ENCODE measurements at places on chromosomes 2 and 18.

DNA sequence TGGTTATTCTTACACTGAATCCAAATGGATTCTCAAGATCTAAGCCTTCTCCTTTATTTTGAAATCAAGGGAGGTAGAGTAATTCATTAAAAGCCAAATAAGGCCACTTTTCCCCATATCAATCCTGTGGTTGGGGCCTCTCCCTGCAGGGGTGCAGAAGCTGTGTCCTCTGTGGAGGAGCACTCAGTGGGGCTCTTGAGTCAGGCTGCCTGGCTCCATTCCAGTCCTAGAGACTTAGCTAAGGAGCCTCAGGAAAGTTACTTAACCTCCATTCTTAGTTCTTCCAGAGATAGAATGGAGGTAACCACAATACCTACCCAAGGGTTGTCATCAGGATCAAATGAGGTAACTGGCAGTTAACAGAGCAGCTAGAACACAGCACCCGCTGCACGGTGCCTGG is 564.3 kb downstream of the CMPK2 start:
- DNase-seq: no peak

DNA sequence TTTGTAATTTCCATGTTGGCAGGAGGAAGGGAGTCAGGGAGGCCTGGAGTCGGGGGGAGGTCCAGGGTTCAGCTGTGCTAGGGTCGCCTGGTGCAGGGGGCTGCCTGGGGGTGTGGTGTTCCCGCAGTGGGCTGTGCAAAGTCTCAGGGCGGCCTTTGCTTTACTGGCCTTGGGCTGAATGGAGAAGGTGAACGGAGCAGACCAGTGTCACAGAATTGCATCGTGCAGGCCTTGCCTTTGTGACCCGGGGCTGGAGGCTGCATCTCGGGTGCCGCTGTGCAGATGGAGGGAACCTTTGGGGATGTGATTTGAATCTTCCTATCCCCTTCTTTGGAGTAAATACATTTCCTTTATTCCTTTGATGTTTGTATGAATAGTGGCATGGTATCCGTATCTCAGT is 8.8 kb downstream of the SNTG2 start:
- no peak for DNase-seq

DNA sequence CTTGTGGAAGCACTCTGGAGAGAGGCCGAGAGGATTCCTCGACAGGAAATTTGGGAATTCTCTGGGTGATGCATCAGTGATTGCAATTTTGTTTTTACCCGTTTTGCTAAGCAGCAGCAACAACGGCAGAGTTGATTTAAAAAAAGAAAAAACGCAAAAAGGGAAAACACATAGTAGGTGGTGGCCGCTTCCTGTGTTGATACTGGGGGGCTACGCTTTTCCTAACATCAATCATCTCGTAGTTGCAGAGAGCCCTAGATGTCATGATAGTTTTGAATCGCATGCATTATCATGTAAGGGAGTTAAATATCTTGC is 271 bp upstream of the RBM43 start:
- DNase-seq: no peak

DNA sequence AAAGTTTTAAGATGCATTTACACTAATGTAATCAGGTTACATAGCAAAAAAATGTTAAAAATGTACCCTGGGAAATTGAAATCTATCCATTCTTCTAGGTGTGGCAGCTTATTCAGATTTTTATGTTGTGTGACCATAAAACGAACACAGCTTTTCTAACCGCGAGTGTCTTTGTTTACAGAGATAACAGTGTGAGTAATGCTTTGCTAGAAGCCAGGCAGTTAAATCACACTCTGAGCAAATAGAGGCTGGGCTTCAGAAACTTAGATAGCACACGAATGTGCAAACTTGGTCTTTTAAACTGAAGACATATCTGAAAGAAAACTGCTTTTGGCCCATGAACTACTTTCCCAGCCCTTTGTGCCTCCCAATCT is 116.1 kb downstream of the SPTBN1 start:
- no peak for DNase-seq

DNA sequence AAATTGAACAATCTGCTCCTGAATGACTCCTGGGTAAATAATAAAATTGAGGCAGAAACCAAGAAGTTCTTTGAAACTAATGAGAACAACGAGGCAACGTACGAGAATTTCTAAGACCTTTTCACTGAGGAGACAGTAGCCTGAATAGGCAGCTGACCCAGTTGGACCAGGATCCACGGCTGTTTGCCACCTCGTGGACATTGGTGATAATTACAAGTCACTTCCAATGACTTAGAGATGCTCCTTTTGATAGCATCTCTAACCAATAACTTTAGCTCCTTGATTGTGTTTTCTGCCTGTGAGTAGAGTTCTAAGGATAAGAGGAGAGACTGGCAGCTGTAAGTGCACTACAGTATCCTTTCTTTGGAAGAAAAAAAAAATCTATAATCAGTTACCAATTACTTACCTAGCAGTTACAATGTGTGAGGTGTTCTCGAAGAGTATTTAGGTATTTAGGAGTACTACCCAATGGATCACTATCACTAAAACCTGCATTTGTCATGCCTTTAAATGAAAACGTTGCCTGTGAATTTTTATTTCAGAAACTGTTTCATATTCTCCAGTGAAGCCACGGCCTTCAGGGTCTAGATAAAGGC is 31.3 kb upstream of the CNTNAP5 start:
- DNase-seq: no peak

- no peak for DNase-seq
These were observed 6.0 kb upstream of the SLC35F6 start for GRCh38 chr2:26757873-26758789.

GRCh38 chr18:22465859-22466457 is 48.2 kb upstream of the CTAGE1 start:
- no peak for DNase-seq

- DNase-seq: no peak
These were observed 40.8 kb upstream of the CFAP36 start for GRCh38 chr2:55478610-55479304.

DNA sequence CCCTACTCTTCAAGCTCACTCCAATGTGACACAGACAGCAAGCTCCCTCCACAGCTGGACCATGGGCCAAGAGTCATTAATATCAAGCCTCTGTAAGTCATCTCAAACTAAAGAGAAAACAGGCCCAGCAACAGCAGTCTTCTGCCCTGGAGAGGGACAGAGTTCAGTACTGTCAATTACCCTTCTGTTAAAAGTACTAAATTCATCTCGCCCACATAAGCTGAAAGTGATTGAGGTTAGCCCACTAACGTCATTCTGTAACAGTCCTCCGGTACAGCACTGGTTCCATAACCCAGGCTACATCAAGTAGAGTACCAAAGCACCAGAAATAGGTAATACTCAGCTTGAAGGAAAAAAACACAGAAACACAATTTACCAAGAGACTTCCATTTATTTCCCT is 25.9 kb downstream of the THADA start:
- no peak for DNase-seq

- DNase-seq: no peak
These were observed 50.3 kb downstream of the NCK2 start for GRCh38 chr2:105794926-105795574.

GRCh38 chr2:149224543-149224942 is 105.8 kb upstream of the LYPD6 start:
- DNase-seq: no peak

GRCh38 chr2:179263446-179264367 is 925 bp downstream of the SESTD1 start:
- DNase-seq: peak; percentile 46

GRCh38 chr18:35623255-35623654 is 41.7 kb downstream of the GALNT1 start:
- no peak for DNase-seq

- no peak for DNase-seq
These were observed 205.9 kb downstream of the PTGR3 start for GRCh38 chr18:75003039-75003438.

GRCh38 chr2:200592406-200593075 is 6.7 kb downstream of the AOX1 start:
- no peak for DNase-seq

DNA sequence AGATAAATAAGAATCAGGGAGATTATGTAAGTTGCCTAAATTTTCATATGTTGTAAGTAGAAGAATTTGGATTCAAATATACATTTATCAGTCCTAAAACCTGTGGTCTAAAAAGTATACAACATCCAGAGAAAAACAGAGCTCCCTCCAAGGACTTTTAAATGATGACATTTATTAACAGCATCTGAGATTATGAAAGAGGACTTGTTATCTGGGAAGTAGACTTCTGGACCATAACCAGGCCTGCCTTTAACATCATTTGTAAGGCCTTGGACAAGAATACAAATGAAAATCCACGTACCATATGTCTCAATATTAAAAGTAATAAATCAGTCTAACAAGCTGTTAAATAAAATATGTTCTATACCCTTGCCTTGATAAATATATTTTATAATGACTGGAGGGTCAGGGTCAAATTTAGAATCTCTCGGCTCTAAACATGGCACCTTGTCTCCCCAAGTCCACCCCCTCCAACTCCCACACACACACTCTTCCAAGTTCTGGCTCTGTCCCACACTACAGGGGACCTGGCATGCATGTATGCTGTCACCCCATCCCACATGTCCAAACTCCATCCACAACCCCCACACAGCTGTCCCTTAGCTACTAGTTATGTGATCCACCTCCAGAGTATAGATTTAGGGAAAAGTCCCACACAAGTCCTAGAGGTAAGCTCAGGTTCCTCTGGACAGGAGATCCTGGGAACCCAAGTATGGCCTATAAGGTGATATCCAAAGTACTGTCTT is 382.6 kb downstream of the CDH2 start:
- DNase-seq: peak; percentile 7

DNA sequence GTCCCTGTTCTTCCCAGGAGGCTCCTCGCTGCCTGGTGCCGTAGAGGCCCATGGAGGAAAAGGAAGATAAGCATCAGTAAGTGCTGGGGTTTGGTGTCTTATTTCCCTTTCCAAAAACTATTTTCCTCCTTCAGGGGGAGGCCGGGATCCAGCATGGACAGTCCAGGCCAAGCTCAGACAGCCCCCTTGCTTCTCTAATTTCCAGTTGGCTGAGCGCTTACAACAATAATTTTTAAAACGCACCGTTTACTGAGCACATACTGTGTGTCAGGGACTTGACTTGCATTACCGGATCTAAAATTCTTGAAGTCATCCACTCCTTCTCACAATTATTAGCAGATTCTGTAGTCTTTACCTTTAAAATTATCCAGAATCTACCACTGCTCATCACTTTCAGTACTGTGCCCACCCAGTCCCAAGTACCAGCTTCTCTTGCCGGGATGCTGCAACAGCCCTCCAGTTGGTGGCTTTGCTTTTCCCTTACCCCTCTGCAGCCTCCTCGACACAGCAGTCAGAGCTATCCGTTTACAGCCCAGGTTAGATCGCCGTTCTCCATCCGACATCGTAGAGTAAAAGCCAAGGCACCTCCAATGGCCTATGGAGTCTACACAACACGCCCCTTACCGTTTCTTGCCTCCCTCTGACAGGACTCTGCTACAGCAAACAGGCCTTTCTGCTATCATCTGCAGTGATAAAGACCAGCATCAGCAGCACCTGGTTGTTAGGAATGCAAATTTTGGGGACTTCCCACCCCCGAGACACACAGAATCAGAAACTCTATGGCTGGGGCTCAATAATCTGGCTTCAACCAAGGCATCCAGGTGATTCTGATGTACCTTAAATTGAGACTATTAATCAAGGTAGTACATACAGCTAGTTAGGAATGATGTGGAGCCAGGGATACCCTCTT is 75.2 kb upstream of the TSPYL6 start:
- no peak for DNase-seq

GRCh38 chr2:200226451-200227426 is 79.8 kb upstream of the SPATS2L start:
- DNase-seq: no peak

- no peak for DNase-seq
These were observed 1432.0 kb downstream of the DPP10 start for GRCh38 chr2:115874427-115874826.

- DNase-seq: no peak
These were observed 61.7 kb downstream of the STRADB start for GRCh38 chr2:201513271-201513670.

DNA sequence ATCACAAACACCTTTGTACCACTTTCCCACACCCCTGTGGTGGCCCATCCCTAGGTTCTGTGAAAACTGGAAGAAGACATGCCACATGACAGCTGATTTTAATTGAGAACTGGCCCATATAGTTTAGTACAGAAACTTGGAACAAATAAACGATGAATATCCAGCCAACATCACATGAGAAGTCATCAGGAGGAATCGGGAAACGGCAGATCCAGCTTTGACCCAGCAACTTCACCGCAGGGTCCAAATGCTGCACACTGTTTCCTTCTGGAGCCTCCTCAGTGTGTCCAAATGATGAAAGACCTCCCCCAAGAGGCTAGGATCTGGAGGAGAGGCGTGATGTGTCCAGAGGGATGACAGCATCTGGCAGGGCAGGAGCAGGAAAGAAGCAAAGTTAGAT is 75.5 kb downstream of the COPS8 start:
- DNase-seq: no peak

DNA sequence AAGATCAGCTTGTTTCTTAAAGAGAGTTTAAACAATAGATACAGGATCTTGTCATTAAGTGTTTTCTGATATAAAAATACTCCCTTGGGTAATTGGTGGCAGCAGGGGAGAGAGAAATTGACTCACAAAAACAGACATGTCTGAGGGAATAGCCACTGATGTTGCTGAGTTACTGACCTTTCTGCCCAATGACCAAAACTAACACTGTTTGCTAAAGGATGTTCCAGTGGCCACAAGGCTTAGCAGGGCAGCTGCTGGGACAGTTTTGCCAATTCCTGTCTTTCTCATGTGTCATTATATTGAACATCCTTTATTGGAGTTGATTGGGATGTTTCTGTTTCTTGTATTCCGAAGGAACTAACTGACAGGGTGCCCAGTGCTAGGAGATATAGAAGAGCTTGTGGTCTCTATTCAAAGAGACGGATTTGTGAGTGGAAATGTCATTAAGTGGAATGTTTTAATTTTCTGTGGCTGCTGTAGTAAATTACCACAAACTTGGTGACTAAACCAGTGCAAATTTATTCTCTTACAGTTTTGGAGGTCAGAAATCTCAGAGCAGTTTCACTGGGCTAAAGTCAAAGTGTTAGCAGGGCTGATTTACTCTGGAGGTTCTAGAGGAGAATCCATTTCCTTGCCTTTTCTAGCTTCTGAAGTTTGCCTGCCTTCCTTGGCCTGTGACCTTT is 124.8 kb upstream of the RMDN2 start:
- DNase-seq: no peak

GRCh38 chr2:45370369-45370768 is 240.7 kb downstream of the SRBD1 start:
- no peak for DNase-seq

DNA sequence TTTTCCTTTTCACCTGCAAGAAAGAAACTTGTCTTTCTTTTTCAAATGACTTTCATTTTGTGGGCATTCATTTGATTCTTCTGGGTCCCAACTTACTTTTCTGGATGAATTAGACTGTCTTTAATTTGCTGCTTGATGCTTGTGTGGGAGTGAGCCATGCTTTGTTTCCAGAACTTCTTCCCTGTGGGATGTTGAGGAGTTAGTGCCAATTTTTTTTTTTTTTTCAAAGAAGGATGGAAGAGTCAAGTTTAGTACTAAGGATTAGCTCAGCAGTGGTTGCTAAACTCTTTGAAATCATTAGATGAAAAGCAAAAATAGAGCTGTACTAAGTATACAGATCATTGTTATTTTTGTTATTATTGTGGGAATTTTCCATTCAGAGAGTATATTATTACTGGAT is 17.2 kb upstream of the KCTD1 start:
- no peak for DNase-seq

GRCh38 chr2:234823877-234824376 is 127.9 kb upstream of the SH3BP4 start:
- no peak for DNase-seq
